ENCODE measurements at places on chromosomes 3 and 15.

DNA sequence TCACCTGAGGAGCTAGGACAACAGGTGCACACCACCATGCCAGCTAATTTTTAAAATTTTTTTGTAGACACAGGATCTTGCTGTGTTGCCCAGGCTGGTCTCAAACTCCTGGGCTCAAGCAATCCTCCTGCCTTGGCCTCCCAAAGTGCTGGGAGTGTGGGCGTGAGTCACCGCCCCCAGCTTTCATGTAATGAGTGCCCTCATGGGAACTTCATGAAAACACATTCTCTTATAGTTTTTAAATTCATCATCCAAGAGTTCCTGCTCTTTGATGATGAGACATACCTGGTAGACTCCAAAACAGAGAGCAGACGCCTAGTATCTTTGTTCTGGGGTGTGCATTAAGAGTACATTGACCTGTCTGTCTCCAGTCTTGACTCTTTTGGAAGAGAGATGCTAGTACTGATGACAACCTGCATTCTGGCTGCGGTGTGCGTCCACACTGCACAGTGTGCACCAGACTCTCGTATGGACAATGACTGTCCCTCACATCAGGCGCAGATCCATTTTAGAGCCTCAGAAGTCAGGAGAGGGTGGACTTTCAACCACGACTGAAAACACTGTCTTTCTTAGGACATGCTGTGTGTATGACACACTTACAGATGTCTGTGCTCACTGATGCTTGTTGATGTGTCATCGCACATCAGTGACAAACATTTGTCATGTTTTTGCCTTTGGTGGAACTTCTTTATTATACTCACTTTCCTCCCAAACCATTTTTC lies 2.0 kb downstream of the NRROS start:
- peak; percentile 52 for DNase-seq

GRCh38 chr15:33071451-33071850 lies 123.1 kb downstream of the FMN1 start:
- DNase-seq, result no peak

DNA sequence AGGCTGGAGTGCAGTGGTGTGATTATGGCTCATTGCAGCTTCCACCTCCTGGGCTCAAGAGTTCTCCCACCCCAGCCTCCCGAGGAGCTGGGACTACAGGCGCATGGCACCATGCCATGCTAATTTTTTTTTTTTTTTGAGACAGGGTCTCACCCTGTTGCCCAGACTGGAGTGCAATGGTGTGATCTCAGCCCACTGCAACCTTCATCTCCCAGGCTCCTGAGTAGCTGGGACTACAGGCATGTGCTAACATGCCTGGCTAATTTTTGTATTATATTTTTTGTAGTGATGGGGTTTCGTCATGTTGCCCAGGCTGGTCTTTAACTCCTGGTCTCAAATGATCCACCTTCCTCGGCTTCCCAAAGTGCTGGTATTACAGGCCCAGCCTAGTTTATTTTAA lies 4.0 kb downstream of the TEX9 start:
- DNase-seq, result no peak

- no peak for DNase-seq
These were observed 147.5 kb downstream of the NFKBIZ start for GRCh38 chr3:101996832-101997231.

DNA sequence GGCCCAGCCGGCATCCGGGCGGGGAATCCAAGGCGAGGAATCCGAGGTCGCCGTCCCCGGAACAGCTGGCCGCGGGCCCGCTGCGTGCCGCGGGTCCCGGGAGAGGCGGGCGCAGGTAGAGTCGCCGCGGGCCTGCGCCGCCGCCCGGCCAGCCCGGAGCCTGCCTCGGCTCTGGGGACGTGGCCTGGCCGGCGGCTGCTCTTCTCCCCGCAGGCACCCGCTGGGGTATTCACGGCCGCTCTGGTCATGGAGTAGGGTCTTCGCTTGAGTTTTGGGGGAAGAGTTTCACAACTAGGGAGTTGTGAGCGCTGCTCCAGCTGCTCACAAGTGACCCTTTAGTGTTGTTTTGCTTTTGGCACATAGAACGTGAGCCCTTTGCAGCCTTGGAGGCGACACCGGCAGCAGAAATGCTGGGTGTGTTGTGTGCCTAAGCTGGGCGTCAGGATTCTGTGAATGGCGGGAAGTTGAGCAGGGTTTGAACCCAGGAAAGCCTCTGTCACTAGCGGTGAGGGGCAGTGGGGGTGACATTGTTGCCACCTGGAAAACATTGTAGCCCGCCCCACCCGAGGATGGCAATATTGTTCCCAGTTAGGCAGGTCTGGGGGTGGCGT lies 4.0 kb downstream of the TRIM71 start:
- DNase-seq, result no peak

GRCh38 chr3:47503033-47503432 lies 10.5 kb downstream of the ELP6 start:
- DNase-seq, result no peak
